NCI-H2107 (cell line): ENCODE measurements at places on chromosomes 4 and X.

GRCh38 chr4:11111876-11112275 lies 316.8 kb downstream of the HS3ST1 start:
- DNase-seq = no peak

GRCh38 chrX:126124721-126125120 lies 41.4 kb downstream of the DCAF12L2 start:
- no peak for DNase-seq

GRCh38 chrX:5681159-5681558 lies 547.5 kb downstream of the NLGN4X start:
- no peak for DNase-seq

GRCh38 chrX:83658731-83659130 lies 150.6 kb downstream of the POU3F4 start:
- no peak for DNase-seq

GRCh38 chr4:46931981-46932380 lies 22.9 kb upstream of the COX7B2 start:
- DNase-seq = no peak

- no peak for DNase-seq
Measured at GRCh38 chrX:38991656-38992440, 190.6 kb downstream of the MID1IP1 start.

DNA sequence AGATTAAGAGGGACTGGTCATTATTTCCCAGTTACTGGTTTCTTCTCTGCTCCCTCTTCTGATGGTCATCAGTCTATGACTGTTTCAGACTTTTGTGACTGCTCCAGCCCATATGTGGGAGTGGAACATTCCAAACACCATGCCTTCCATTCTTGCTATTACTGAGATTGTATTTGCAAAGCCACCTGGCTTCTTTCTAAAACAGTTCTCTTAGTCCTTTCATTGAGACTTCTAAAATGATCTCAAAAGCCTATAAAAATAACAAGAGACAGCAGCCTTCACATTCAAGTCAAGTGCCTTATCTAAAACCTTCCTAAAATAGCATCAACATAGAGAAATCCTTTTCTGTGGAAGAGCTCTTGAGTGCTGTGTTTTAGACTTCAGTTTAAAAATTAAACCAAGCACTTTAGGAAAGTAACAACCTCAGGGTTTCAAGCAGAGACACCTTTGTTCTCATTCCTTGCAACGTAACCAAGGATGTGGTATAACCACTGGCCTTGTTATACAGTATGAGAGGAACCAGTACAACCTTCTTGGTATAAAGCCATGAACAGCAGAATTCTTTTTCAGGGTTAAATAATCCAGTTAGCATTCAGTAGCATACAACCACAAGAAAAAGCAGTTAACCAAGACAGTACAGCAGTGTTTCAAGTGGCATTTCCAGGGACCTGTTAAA lies 97.1 kb downstream of the NFKB1 start:
- DNase-seq = no peak

GRCh38 chr4:159600061-159600460 lies 497.2 kb downstream of the RAPGEF2 start:
- DNase-seq = no peak

- DNase-seq = no peak
Measured at GRCh38 chr4:173316060-173316459, 18.1 kb downstream of the HMGB2 start.

DNA sequence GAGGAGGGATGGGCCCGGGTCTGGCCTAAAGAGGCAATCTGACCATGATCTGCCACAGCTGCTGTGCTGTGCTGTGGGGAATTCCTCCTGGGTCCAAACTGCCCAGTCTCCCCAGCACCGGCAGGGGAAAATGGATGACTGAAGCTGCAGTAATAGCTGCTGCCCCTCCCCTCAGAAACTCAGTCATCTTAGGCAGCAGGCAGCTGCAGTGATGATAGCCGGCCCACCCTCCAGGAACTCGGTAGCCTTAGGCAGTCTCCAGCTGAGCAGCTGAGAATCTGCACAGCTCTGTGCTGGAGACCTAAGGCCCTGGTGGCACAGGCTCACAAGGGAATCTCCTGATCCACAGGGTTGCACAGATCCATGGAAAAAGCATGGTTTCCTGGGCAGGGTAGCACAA lies 113.4 kb upstream of the USP38 start:
- DNase-seq = no peak
